ENCODE measurements at places on chromosomes 12 and 14.

DNA sequence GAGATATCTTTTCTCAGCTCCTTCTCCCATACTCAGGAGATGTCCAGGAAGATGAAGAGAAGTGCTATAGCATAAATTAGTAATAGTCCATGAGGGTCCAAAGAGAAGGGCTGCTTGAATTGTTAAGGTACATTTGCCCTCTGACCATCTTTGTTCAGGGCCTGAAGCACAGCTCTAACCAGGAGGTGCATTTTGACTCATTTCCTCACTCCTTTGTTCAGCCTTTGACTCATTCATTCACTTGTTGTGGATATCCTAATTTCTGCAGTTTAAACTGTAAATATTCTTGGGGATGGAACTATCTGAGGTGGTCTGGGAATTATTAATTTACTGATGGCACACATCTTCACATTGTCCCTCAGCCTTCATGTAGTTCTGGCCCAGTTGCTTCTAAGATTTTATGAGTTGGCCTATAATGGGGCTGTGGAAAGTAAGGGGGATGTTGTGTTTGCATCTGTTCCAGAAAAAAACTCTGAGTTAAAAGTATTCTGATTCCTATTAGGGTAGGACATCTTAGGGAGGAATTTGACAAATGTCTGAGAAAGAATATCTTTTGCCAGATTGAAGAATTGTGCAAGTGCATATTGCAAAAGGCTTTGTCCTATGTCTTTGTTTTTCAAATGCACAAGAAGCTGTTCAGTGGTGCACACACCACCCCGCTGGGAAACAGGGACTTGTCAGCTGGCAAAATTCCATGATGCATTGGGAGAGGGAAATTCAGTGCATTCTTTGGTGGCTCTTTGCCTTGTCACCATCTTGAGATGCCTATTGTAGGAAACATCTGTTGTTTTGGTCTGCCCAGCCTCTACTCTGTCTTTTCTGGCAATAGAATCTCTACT is 22.1 kb downstream of the SMOC1 start:
- no peak for DNase-seq

GRCh38 chr12:3468329-3468728 is 22.7 kb upstream of the PRMT8 start:
- no peak for DNase-seq

GRCh38 chr12:75208856-75209811 is 505 bp downstream of the KCNC2 start:
- no peak for DNase-seq

- no peak for DNase-seq
Measured at GRCh38 chr12:11635341-11635740, 14.1 kb upstream of the ETV6 start.

DNA sequence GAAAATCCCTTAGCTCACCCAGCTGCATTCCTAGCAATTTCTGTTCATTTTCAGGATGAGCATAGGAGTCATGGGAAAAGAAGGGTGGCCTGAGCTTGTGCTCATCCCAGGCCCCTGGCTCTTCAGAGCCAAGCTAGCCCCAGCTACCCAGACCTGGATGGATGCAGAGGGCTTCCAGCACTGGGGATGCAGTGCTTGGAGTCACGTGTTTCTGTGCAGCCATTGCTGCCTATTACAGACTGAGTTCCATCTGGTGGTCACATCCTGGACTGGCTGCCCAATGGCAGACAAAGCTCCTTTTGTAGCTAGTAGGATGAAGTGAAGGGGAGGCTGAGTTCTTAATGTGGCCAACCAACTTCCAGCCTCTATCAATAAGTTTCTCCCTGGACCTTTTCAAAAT is 54.2 kb upstream of the JDP2 start:
- DNase-seq: no peak

- no peak for DNase-seq
Measured at GRCh38 chr14:39615352-39615751, 183.1 kb upstream of the FBXO33 start.

- DNase-seq: no peak
Measured at GRCh38 chr12:12191008-12191407, 75.8 kb downstream of the LRP6 start.

DNA sequence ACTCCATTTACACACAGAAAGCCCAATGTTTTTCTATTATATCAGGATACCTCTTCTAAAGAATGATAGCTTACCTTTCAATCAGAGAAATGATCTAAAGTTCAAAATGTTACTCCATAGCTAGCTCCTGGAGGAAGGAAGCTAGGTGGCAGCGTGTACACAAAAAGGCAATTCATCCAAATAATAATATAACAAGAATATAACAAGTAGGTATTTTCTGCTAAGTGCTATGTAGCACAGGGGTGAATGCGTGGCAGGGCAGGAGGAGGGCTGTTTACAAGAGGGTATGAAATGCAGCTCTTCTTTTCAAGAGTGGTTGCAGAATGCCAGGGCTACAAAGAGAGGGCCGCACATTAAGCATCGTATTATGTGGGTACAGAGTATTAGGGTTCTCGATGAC is 663 bp upstream of the SNAPC1 start:
- DNase-seq: no peak
